SK-N-MC (cell line): ENCODE measurements at places on chromosomes 13 and 19.

DNA sequence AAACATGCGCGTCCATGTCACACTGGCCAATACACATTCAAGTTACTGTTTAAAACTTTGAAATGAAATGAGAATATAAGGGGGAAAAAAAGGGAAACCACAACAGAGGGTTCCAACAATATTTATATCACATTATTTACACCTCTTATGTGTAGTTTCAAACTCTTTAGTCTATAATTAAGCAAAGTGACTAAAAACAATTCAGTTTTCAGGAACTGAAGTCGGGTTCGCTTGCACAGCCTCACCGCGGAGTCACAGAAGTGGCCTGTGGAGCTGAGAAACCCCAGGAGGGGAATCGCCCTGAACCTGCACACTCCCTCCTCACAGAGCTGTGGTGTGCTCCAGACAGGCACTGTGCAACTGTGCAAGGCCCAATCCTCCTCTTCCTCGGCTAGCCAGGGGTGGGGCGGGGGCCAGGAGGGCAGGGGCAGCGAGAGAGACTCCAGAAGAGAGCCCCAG lies 75.9 kb downstream of the STK24 start:
- no peak for DNase-seq

DNA sequence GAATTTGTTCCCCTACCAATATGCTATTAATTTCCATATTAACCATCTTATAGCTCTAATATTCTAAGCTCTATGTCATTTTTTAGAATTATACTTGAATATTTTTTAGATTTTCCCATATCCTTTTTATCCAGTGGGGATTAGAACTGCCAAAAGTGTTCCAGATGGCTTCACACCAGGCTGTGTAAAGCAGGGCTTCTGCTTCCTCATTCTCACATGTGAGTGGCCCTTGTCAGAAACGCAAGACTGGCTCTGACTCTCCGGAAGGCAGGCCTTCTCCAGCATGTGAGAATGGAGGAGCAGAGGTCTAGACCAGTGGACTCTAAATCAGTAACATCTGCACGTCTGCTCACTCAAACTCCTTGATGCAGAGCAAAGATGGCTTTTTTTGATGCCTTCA lies 650.1 kb downstream of the FGF9 start:
- no peak for DNase-seq

GRCh38 chr19:49829200-49829599 lies 11.1 kb downstream of the MED25 start:
- DNase-seq = no peak

DNA sequence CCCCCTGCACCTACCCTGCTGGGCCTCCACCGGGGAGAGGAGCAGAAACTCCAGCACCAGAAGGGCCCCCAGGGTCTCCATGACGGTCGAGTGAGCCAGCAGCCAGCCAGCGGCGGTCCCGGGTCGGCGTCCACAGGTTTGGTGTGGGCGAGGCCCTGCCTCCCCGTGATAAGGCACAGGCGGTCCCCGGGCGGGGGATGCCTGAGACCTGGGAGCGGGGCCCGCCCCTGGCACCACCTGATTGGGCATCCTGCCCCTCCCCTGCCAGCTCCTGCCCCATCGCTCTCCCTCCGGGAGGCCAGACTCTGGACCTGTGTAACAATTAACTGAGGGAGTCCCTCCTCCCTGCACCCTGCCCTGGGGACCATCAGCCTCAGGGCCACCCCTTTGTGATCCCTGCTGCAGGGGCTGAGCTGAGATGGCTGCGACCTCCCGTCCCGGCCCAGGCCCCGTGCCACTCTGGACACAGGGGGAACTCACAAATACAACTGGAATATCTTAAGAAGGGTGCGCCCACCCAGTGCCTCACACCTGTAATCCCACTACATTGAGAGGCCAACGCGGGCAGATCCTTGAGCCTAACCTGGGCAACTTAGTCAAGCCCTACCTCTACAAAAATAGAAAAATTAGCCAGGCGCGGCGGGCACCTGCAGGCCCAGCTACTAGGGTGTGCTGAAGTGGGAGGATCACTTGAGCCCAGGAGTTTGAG lies at the start of gene SMIM24:
Gene SMIM24, minus strand, starts transcription at position 143 of the 709 bp plus-strand sequence. Its CDS starts 62 bp downstream, at position 81.
- DNase-seq = no peak

DNA sequence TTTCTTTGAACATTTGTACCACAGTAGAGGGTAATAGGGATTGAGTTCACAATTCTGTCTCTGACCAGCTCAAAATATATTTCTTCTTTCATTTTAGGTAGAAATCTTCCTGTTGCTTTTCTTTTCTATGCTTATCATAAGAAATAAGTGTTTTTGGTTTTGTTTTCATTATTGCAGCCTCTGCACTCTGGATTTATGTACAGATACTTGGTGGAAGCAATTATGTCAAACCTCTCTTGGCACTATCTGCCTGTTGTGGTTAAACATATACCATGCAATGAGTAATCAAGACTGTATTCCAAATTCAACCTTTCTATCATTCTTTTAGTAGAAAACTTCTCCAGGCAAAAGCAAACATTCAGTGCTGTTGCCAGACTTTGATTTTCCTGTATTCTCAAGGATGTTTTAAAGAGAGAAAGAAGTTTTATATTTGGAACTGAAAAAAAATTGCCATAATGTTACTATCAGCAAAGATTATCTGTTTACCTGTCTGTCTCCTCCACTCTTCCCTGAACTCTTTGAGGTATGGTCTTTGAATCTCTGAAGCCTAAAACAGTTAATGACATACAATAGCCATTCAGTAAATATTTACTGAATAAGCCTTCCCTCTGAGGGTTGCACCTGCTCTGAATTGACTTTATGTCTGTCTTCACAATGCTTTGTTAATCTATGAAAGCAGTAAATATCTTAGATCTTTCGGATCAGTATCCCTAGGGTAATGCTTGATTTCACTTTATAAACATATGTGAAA lies 612.5 kb upstream of the PRR20A start:
- DNase-seq = no peak

- no peak for DNase-seq
These were observed 929 bp upstream of the TNFSF13B start for GRCh38 chr13:108268466-108269112.

GRCh38 chr19:18167975-18168645 lies 5.5 kb upstream of the IFI30 start:
- no peak for DNase-seq

DNA sequence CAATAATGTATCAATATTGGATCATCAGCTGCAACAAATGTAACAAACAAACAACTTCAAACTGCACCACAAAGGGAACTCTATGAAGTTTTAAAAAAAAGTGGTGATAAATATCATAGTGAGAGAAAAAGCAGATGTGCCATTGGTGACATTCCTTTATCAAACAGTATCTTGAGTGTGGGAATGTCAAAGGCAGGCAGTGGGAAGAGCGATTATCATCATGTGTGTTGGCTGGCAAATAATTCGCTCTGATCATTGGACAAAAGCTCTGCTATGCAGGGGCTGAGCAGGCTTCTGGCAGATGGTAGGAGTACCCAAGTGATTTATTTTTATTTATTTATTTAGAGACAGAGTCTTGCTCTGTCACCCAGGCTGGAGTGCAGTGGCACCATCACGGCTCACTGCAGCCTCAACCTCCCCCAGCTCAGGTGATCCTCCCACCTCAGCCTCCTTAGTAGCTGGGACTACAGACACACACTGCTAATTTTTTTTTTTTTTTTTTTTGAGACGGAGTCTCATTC lies 55.9 kb upstream of the RANBP3 start:
- no peak for DNase-seq

DNA sequence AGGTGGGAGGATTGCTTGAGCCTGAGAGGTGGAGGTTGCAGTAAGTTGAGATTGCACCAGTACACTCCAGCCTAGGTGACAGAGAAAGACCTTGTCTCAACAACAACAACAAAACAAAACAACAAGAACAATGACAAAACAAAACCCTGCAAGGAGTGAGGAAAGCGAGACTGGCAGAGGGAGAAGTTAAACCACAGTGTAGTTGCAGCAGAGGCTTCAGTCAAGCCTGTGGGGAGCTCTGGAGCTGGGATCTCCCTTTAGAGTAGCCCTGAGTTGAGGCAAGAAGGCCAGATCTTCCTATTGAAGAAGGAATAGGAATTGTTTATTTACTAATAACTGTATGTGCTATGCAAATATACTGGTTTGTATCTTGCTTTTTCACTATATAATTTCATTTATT lies 25.3 kb upstream of the RNASEH2B start:
- DNase-seq = no peak

- no peak for DNase-seq
These were observed 39.9 kb upstream of the CEACAM8 start for GRCh38 chr19:42634409-42635232.

GRCh38 chr13:26010487-26011207 lies 41.2 kb downstream of the SHISA2 start:
- DNase-seq = no peak

DNA sequence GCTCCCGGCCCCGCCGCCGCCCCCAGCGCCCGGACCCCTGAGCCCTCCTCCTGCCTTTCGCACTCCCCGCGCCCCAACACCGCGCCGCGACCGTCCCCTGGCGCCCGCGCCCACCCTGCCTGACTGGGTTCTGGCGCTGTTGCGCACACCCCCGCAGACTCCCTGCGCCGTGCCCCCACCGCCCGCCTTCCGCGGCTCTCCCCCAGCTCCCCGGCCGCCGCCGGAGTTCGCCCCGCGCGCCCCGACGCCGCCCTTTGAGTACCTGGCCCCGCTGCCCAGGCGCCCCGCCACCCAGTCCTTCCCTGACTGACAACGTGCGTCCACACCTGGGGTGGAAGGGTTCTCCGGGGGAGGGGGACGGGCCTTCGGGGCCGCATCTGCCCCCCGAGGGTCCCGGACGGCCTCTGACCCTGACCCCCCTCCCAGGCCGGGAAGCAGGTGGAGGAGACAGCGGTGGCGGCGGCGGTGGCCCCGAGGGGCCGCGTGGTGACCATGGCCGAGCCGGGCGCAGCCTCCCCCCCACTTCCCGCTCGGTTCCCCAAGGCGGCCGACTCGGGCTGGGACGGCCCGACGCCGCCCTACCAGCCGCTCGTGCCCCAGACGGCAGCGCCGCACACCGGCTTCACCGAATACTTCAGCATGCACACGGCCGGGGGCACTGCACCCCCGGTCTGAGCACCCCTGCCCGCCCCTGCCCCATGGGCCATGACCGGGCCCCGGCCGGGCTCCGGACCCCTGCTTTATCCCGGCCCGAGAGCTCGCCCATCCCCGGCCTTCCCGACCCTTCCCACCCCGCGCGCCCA lies 1.4 kb upstream of the MEGF8 start:
- no peak for DNase-seq

DNA sequence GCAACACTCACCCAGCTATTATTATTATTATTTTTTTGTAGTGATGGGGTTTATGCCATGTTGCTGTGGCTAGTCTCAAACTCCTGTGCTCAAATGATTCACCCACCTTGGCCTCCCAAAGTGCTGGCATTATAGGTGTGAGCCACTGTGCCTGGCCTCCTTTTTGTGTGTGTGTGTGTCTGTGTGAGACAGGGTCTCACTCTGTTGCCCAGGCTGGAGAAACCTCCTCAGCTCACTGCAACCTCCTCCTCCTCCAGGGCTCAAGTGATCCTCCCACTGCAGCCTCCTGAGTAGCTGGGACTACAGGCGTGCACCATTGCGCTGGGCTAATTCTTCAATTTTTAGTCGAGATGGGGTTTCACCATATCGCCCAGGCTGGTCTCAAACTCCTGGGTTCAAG lies 3.6 kb upstream of the MYDGF start:
- no peak for DNase-seq
